ENCODE measurements at places on chromosomes 4 and X. TPM values are rescaled to one million over a fixed set of nuclear protein-coding genes. Genes with fewer than 3 reads are reported as not detected.

The IBSP gene
- total RNA-seq: 0.22 TPM

The PRR32 gene
- not detected for total RNA-seq

The CT45A3 gene
- total RNA-seq: not detected

The FGF13 gene
- total RNA-seq: 0.52 TPM

The TET2 gene
- total RNA-seq: 18.1 TPM

The PLP2 gene
- total RNA-seq: 66.4 TPM

The CLCN4 gene
- total RNA-seq: 7.1 TPM

The TSPYL2 gene
- total RNA-seq: 24.2 TPM

The NDNF gene
- total RNA-seq: 35.4 TPM

The UGT2B15 gene
- total RNA-seq: not detected

The FAM47E gene
- 5.1 TPM for total RNA-seq

The RBMX2 gene
- 25.2 TPM for total RNA-seq

The CLDN2 gene
- total RNA-seq: not detected

The GJB1 gene
- total RNA-seq: not detected

The UGT2A3 gene
- total RNA-seq: not detected

The S100G gene
- total RNA-seq: not detected

The SLC49A3 gene
- total RNA-seq: 10.7 TPM

The SAGE1 gene
- not detected for total RNA-seq

The CXCL3 gene
- 0.39 TPM for total RNA-seq

The FAM47A gene
- not detected for total RNA-seq
